ENCODE measurements at places on chromosomes 12 and 14.

DNA sequence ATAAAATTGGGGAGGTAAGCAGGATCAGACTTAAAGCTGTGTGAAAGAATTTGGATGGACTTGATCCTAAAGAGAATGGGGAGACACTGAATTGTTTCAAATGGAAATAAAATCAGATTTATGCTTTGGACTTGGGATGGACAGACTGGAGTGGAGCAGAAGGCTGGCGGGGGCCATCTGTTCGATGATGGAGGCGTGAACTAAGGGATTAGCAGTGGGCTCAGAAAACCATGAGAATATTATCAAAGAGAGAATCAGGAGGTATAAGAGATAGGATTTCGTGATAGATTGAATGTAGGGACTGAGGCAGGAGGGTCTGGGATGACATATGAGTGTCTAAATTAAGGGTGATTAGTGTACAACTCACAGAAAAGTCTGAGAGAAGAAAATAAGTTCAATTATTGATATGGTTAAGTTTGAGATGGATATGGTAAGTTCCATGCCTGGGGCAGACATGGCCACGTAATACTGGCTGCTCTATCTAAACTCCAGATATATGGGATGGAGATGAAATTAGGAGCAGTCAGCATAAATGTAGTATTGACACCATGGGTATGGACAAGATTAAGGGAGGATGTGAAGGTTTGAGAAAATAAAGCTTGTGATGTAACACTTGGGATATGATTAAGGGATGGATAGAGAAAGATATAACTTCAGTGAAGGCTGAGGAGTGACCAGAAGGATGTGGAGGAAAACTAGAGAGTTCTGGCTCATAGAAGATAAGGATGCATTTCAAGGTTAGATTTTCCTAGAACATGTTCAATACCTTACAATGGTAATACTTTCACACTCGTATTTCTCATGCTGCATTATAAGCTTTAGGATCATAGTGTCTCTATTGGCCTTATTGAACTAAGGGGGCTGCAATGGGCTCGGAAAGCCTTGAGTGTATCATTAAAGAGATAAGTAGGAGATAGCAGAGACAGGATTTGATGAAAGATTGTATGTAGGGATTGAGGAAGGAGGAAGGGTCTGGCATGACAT, 1.0 kb upstream of the TSSK4 start:
- DNase-seq: no peak

- no peak for DNase-seq
Measured at GRCh38 chr12:95648990-95649791, 97.9 kb upstream of the USP44 start.

- no peak for DNase-seq
Measured at GRCh38 chr12:124297856-124298255, 3.0 kb downstream of the RFLNA start.

DNA sequence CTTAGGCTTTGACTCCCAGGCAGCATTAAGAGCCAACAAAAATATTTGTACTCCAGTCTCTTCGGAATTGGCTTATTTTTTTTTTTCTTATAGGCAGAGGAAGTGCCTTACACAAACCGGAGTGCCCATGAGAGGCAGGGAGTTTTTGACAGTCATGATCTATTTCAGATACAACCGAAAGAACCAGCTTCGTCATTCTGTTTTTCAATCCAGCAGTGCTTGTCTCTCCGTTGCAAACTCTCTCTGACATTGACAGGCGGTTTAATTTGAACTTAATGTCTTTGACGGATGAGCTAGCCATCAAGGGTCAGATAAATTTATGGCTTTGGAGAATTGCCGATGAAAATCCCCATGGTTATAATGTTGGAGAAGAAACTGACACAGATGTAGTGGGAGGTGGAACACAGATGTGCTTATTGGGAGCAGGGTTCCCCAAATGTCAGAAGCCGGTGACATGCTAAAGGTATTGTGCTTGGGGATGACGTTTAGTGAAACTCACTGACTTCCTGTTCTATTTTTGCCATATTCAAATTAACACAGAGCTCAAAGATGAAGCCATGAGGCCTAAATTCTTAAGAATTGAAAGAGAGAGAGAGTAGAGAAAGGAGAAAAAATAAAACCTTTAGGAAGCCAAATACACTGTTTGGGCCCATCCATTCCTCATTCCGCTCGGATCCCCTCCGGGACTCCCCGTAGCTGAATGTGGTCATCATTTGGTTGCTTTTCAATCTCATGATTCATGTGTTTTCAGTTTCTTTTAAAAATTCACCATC, 59.7 kb downstream of the PLXNC1 start:
- DNase-seq: peak; percentile 5

GRCh38 chr12:108399514-108399913, 60.4 kb upstream of the CMKLR1 start:
- DNase-seq: peak; percentile 69

GRCh38 chr12:77924703-77925102, 94.0 kb downstream of the NAV3 start:
- no peak for DNase-seq

DNA sequence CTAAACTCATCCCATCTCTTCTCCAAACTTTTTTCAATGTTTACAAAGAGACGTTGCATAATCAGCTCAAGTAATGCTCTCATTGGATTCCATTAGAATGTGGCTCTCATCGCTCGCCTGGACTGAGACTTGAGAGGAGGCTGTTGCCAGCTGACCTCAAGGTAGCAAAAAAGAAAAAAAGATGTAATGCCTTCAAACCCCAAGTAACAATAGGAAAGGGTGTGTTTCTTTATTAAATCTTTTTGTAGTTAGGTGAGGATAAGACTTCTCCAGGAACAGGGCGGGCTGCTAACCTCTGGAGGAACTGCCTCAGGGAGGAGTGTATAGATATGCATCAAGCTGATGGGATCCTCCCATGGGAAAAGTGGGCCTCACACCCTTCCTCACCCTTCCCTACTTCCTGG, 956 bp upstream of the PTHLH start:
- no peak for DNase-seq

All from NCI-H446 treated with DMSO at 0.1 percent for 48 hours (cell line).